ENCODE measurements at places on chromosomes 11 and 22.

- DNase-seq: no peak
Measured at GRCh38 chr11:33867996-33868646, 23.8 kb downstream of the LMO2 start.

DNA sequence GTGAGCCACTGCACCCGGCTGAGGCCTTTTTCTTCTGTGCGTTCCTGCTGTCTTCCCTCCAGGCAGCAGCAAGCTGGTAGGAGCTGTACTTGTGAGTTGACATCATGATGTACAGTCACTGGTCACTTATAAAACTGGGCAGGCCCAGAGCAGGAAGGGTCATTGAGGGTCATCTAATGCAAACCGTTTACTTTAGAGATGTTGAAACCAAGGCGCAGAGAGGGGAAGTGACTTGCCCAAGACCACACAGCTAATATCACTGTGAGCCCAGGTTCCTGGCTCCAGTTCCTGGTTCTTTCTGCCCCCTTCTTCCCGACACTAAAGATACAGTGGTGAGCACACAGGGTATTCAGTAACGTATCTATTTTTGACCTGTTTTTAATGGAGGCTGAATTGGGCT, 27.3 kb downstream of the PTPRJ start:
- no peak for DNase-seq

DNA sequence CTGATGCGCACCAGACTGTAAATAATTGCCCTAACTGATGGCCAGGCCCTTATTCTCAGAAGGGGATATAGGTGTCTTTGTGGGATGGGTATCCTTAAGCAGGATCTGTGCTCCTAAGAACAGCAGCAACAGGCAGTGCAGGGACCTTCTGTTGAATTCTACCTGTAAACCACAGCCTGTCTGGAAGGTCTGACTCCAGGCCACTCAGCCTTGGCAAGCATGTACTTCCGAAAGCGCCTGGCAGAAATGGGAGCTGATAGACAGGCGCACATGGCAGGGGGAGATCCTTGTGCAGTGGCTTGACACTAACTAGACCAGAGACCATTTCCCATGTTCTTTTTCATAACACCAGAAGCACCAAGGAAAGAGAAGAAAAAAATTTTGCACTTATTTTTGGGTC, 59.0 kb downstream of the C22orf31 start:
- DNase-seq: no peak

GRCh38 chr11:6554828-6555706, 48.3 kb downstream of the RRP8 start:
- DNase-seq: no peak

DNA sequence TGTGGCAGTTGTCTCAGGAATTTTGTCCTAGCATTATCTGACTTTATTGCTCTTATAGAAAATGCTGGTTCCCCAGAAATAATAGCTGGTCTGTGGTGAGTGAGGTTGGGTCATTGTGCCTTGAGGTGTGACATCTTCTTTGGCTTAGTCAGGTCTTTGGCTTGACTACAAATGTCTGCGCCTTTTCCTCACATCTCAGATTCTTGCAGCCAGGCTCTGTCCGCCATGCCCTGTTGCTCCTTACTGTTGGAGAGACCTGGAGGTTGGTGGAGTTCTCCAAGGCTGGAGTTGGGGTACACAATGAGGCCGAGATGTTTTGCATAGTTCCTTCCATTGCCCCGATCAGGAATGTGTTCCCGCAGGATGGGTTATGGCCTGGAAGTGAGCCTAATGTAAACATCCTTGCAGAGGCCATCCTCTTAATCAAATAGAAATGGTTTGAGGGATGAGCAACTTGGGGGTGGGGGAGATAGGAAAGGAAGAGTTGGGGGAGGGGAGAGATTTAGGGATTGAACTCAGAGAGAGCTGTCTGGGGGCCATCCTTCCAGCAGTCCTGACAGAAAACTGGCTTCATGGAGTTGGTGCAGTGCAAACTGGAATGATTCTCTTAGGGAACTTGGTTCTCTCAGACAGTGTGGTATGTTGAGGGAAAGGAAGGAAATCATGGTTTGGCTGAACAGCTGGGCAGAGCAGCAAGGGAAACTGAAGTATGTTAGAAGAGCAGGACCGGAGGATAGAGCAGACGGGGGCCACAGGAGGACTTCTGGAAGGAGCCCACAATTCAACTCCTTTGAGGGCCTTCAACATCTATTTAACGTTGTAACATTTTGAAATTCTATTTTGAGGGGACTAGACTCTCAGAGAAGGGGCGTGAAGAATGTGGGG, 49.9 kb downstream of the ZBTB16 start:
- no peak for DNase-seq
